Iris pigment epithelial cell (primary cell): ENCODE measurements at places on chromosomes 16 and 17.

GRCh38 chr16:88030498-88030897 lies 79.3 kb downstream of the BANP start:
- DNase-seq: no peak

DNA sequence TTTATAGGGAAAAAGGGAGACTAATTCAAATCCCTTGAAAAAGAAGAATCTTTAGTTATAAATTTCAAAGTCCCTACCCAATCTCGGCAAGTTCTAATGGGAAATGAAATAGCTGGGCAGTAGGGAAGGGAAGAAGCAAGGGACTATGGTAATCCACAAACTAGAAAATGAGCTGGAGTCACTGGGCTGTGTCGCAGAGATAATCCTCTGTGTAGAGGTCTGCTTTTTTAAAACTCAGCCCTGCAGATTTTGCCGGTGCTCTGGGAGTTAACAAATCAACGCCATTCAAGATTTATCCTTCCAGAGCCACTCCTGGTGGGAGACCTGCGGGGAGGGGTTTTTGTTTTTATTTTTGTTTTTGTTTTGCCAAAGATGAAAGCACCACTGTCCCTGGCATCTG lies 20.8 kb downstream of the SNX11 start:
- DNase-seq: no peak

DNA sequence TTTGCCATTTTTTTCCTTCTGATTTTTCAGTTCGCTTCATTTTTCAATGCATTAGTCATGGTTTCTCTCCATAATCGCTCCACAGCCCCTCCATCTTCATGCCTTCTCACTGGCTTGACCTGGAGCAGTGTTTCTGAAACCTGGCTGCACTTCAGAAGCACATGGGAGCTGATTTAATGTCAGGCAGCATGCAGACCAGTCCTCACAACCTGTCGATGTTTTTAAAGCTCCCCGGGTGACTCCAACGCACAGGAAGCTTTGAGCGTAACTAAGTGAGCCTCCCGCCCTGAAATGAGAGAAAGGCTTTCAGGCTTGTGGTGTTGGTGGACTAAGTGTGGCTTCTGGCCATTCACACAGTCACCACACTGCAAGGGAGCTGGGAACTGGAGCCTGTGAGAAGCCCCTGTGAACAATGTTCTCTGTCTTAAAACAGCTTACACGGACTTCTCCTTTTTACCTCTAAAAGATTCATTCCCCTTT lies 16.8 kb upstream of the DRG2 start:
- DNase-seq: peak; percentile 54

DNA sequence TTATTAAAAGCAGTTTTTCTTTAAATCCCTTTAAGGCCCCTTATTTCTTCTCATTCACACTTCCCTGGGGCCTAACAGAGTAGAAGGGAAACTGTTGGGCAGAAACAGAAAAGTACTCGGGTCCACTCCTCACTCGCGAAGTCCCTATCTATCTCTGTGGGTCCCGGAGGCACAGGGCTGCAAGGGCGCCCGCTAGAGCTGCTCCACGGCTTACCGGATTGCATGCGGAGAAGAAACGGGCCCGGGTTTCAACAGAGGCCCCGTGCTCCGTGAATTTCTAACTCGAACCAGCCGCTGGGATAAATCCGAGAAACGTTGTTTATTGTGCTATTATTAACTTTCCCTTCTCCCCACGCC lies 4.3 kb downstream of the CBLN1 start:
- no peak for DNase-seq

GRCh38 chr17:70855401-70856054 lies 686.2 kb downstream of the KCNJ2 start:
- DNase-seq: peak; percentile 61

DNA sequence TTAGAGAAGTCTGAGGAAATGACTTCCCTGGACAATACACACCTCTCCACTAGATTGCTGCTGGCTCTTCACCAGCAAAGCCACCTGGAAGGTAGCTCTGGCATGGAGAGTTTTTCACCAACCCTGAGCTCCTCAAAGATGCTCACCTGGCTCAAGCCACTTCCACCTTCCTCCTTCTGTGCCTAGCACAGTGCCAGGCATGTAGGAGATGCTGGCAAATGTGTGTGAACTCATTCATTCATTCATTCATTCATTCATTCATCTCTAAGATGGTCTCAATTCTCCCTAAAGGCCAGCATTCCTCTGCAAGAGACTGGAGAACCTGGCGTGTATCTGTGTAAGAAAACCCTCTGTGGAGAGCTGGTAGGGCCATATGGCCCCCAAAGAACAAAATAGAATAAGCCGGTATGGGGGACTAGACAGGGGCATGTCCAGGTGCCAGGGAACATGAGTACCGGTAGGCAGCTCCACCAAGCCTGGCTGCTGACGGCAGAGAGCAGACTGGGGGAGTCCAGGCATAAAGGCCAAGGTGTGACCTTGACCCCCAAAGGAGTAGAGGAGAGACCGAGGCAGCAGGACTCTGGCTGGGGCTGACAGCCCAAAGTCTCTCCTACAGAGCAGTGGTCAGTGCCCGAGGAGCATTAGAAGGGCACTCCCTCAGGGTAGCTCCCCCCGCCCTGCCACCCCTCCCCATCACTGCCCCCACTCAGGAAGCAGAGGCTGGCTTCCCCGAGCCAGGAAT lies 132.2 kb upstream of the TNRC6C start:
- DNase-seq: no peak

DNA sequence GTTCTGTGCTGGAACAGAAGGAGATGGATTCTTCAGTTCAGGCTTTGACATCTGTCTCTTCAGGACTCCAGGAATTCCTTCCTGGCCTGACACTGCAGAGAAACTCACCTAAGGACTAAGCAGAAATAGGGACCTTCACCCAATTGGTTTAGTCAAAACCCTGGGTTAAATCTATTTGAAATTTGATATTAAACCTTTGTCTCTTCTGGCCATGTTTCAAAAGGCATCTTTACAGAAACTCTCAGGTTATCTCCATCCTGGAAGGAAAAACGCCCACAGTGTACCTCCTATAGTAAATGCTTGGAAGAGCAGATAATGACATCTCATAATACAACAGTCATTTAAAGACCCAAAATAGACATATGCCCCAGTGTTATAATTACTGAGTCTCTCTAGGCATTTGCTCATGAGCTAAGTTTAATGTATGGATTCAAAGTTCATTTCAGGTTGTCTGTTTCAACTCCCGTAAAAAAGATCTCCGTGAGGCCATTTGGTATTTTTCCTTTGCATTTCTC lies 5.6 kb upstream of the HOXB4 start:
- DNase-seq: no peak

DNA sequence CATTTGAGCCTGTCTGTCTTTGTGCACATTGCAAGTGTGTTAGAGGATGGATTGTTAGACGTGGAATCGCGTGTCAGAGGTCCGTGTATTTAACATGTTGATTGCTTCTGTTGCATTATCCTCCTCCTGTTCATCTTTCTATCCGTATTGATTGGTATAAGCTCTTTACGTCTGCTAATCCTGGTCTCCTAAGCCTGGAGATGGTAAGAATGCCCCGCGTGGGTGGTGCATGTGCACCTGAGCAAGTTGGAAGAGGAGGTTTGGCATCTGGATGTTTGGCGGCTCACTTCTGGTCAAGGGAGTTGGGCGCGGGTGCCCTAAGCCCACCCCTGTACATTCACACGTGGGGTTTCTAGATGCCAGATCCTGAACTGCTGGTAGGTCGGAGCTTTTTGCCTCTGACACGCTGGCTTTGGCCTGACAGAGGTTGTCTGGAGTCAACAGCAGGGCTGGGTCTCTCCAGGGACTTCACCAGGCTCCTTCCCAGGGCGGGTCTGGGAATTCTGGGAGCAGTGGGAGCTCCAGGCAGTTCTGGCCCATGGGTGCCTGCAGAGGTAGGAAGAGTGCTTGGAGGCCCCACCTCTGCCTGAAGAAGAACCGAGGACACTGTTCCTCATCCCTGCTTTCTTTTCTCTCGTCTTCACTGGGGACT lies 107.3 kb downstream of the OR1D5 start:
- DNase-seq: no peak

GRCh38 chr16:57416084-57416483 lies 11.5 kb downstream of the CCL17 start:
- DNase-seq: no peak

GRCh38 chr16:87474017-87474416 lies 18.8 kb downstream of the ZCCHC14 start:
- no peak for DNase-seq

DNA sequence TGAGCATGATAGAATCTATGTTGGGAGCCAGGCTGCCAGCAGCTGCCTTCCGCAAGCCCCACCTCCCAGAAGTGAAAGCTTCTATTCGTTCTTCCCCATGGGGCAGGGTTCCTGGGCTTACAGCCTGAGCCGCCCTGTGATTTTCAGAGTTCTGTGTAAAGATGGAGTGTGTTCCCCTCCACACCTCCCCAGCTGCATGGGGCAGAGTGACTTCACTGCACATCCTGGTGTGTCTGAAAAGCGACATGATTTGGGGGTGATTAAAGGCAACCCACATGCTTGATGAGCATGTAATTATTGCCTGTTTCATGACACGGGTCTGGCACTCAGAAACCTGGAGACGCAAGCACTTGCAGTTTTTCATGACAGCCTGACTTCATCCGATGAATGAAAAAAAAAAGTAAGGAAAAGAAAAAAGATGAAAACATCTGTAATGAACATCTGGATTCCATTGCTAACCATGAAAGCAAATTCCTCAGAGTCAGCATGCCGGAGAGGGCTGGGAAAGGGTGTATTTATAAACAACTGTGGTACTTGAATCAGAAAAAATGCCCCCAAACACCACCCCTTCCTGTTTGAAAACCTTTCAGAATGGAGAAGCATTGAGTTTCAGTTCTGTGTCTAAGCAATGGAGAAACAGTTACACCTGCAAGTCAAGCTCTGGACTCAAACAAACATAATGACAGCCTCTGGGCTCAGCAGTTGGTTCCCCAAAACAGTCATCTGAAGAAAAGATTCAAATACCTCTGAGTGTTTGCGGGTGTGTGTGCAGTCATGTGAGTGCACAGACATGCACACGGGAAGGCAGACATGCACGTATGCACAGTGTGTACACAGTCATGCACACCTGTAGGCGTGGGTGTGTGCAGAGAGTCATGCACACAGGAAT lies 266.0 kb downstream of the ENGASE start:
- no peak for DNase-seq

DNA sequence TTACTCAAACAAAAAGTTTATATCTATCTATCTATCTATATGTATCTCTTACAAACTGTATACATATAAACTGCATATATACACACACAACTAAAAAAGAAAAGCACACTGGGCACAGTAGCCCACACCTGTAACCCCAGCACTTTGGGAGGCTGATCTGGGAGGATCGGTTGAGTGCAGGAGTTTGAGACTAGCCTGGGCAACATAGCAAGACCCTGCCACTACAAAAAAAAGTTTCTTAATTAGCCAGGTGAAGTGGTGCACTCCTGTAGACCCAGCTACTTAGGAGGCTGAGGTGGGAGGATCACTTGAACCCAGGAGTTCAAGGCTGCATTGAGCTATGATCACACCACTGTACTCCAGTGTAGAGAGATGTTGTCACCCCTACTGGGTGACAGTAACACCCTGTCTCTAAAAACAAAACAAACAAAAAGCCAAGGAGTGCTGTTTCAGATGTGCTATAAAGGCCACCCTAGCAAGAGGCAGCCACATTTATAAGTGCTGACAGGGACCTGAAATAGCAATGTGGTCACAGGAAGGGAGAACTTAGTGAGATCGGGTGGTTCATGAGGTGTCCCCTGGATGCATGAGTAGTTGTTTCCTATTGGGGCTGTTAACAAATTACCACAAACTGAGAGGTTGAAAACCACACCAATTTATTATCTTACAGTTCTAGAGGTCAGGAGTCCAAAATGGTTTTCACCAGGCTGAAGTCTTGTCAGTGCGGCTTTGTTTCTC lies 4.8 kb downstream of the CD2BP2 start:
- DNase-seq: no peak

DNA sequence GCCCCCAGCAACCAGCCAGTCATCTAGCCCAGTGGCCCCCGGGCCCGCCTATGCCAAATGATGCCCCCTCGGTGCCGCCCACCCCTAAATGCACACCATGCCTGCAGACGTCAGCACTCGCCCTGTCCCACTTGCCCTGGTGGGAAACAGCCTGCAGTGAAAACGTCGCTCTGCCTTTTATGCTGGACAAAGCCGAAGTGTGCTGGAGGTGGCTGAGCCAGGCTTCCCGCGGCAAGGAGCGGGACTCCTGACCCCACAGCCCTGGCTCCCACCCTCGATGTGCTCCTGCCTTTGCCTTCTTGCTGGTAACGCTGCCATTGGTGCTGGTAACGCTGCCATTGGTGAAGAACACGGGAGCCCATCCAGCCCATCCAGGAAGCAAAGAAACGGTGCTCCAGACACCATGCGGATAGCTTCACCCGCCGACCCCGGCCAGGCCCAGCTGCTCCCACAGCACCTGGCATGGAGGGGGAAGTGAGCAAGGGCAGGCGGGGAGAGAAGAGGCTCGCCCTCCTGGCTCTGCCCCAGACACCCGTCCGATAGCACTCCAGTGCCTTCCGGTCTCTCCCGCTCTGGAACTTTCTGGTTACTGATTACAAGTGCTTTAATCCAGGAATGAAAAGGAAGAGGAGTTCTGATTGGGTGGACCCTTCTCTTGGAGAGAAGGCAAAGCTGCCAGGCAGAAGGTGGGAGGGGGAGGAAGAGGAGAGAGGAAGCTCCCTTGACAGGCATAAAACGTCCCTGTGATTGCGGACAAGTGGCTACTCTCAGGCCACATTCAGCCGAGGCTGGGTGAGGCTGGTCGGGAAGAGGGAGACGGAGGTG lies 4.0 kb upstream of the BAIAP2 start:
- DNase-seq: no peak

- DNase-seq: peak; percentile 36
These were observed 858 bp downstream of the MMD start for GRCh38 chr17:55420776-55421178.

DNA sequence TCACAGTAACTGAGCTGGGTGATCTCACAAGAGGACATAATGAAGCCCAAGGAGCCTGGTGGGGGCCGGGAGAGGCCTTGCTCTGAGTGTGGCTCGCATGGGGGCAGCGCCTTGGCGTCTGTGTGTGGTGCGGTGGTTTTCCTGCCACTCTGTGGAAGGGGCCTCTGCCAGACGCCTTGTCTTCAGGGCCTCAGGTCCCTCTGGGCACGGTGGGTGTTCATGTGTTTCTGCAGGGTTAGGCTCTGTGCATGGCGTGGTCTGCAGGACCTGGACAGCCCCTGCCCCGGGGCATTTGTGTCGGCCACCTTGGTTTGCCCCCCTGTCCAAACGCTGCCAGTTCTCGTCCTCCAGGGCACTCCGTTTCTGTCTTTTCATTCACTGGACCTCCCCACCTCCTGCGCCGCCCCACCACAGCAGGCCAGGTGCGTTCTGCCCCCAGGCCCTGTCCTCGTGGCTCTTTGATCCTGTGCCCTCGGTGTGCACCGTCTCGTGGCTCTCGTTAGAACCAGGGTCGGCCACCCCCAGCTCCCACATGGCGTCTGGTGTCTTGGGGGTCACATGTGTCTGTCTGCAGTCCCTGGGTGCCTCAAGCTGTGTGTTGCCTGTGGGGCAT lies 43.7 kb upstream of the ZNF750 start:
- DNase-seq: no peak

DNA sequence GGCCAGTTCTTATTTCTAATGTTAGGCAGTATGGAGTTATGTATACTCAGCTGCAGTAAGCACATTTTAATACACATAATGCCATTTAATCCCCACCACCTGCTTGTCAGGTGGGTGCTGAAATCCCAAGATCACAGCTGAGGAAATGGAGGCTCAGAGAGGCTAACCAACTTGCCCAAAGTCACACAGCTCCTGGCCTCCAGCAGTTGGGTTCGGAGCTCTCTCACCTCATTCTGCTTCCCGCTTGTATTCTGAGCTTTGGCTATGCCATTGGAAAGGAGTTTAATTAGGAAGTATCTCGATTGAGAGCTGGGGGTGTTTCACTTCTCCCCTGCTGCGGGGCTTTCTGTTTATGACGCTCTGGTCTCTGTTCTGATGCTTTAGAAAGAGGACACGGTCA lies 72.6 kb upstream of the CACNG5 start:
- DNase-seq: no peak
